ENCODE measurements at places on chromosomes 1 and 21. TPM values are rescaled to one million over a fixed set of nuclear protein-coding genes. Genes with fewer than 3 reads are reported as not detected.

DNA sequence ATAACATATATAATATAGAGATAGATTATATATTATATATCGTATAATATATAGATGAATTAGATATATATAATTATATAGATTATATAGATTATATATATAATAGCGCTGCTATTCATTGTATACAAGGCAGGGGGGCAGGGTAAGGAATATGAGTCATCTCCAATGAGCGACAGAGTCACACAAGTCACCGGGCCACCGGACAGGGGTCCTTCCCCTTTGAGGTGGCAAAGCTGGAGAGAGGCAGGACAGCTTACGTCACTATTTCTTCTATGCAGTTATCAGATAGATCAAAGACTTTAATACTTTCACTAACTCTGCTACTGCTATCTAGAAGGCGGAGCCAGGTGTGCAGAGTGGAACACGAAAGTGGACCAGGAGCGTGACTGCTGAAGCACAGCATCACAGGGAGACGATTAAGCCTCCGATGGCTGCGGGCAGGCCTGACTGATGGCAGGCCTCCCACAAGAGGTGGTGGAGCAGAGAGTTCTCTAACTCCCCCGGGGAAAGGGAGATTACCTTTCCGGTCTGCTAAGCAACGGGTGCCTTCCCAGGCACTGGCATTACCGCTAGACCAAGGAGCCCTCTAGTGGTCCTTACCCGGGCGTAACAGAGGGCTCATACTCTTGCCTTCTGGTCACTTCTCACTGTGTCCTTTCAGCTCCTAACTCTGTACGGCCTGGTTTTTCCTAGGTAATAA is 2154.7 kb downstream of the MRPL39 start:
- no peak for DNase-seq

GRCh38 chr21:43188592-43189210 is 19.9 kb downstream of the CRYAA start:
- no peak for DNase-seq

GRCh38 chr21:39105341-39105765 is 77.9 kb downstream of the PSMG1 start:
- DNase-seq: no peak

- DNase-seq: no peak
Measured at GRCh38 chr1:51877434-51878307, 856 bp downstream of the NRDC start.

- DNase-seq: no peak
Measured at GRCh38 chr1:200274116-200274515, 135.7 kb downstream of the ZNF281 start.

- no peak for DNase-seq
Measured at GRCh38 chr1:53249706-53250105, 11.4 kb upstream of the MAGOH start.

DNA sequence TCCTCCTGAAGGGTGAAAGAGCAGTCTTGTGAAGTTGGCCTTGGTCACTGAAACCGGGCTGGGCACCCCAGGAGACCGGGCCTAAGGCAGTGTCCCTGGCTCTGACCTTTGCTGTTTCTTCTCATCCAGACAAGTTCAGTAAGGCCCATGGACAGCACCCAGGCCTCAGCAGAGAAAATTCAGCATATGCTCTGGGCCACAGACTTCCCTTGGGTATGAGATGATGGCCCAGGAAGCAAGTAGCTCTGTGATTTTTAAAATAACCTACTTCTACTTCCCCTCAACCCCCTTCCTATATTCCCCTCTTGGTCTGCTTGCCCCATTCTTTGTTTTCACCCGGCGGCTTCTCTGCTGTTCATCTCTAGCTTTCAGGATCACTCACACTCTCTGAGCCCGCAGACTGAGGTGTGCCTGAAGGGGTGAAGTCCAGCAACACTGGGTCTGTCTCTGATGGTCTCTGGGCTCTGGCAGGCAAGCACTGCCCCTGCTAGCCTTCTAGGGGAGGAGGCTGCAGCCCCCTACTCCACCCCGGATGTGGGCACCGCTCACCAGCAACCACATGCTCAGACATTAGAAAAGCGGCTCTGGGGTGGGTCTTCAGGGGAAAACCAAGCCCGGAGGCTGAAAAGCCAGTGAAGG is 2.9 kb upstream of the GPR25 start:
- peak; percentile 82 for DNase-seq

GRCh38 chr1:16072616-16073484 is 601 bp downstream of the FAM131C start:
- DNase-seq: no peak

DNA sequence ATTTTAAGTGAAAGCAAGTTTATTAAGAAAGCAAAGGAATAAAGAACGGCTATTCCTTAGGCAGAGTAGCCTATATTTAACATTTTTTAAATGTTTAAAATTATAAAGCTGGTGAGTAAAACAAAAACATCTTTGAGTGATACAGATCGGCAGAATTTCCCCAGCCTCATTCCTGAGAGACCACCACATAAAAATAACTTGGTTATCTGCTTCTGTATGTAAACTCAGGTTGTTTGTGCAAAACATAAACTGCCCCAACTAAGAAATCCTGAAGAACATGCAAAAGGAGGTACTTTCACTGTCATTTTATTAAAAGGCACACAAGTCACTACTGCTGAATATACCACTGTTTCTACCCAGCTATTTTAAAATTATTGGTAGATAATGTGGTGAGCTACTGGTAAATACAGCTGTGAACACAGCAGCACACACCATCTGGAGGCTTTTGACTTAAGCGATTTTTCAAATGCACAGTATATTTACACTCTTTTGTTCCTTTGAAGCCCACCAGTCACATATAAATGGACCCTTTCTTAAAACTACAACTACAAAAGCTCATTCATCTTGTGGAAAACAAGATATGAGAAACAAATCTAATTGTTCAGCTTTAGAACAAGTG is 119.3 kb downstream of the RERE start:
- DNase-seq: no peak

DNA sequence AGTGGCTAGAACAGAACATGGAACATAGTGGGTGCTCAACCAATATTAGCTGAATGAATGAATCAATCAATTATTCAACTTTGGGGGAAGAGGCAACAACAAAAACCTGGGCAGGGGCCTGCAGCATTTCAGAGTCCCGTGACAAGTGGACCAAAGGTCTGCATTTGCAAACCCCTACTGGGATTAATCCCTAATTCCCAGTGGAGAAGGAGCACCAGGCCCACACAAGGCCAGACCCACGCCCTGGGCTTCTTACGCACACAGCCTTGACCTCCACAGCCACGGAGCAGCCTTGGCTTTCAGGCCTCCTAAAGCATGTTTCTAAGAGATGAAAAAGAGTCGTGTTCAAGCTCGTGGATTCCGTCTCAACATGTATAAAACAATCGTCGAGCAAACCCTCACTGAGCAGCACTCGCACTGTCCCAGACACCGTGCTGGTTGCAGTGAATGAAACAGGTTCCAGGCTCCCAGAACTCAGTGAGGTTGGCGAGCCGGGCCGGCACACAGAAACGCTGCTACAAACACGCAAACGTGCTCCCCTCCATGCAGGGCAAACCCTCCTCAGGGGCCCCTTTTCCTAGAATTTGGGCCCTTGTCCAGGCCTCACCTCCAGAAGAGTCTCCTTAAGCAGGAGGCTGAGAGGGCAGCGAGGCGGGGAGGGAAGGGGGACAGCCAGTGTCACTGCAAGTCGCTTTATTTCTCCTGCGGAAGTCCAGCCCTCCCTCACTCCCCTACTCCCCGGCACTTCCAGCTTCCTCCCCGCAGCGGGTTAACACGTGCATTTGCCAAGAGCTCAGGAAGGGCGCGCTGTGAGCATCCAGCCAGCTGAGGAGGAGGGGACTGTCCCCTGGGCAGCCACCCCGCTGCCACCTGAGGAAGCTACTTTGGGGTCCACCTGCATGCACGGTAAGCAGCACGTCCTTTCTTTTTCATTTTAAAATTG is 556.4 kb downstream of the KIF26B start:
- no peak for DNase-seq

The KIF17 gene
- 0.45 TPM for total RNA-seq

The SNRPE gene
- total RNA-seq: 287 TPM

Measured in GM12878 (cell line).